Renal cortex interstitium (tissue), 15 donors: ENCODE measurements at places on chromosomes 13 and 19. TPM values are rescaled to one million over a fixed set of nuclear protein-coding genes. Genes with fewer than 3 reads are reported as not detected.

DNA sequence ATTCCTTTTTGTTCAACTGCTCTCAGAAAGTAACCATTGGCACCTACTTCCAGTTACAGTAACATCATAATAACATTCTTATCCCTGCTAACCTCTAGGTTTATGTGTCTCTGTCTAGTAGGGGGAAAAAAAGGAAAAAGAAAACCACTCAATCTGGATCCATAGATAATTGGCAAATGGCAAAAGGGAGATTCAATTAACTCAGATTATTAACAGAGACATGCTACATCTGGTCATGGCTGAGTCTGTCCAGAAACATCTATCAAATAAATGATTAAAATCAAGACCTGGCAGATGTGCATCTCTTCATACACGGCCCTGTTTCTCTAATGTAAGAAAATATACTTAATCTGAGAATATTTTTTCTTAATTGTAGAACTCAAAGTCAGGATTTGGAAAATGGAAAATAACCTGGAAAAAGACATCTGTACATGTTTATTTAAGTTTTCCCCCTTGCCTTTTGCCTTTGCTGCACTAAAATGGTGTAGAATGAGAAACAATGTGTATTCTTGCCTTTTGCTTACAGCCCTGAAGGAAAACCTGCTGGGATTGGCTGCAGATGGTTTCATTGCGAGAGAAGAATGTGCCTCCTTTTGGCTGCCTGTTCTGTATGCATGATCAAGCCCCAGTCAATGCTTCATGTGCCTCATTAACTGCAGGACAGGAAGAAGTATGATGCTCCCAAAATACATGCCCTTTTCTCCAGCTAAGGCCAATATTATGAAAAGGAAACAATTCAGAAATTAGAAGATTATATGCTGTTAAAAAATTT is 921.6 kb upstream of the PCDH20 start:
- DNase-seq = no peak

DNA sequence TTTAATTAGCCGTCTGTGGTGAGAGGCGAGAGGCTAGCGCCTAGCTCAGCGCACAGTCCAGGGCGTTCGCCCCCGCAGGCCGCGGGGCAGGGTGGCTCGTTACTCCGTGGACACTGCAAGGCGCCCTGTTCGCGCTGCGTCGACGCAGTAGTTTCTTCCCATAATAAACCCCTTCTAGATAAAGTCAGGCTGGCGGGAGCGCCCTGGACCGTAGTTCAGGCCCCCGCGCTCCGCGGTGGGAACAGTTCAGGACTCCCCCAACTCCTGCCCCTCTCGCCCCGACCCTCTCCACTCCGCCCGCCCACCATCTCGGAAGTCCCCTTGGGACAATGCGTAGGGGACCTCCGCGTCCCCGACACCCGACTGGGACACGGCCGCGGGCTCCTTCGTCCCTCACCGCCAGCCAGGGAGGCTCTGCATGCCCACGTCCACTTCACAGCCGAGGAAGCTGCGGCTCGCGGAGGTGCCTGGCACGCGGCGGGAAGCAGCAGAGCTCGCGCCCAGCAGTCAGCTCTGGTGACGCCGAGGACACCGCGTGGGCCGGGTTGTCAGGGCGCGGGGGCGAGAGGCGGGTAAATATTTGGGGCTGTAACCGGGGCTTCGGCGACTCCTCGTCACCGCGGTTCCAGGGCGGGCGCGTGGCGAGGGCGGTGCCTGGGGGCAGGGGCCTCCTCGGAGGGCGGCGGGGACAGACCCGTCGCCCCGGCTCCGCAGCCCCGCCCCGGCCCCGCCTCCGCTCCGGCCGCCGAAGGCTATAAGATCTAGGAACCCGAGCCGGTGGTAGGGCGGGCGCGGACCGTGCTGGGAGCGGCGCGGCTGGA is at the start of gene RGCC:
RGCC (plus strand) TSS at position 783 of the 821 bp plus-strand sequence. CDS start 158 bp downstream, outside the sequence.
- DNase-seq = no peak

- DNase-seq = no peak
These were observed 64.4 kb downstream of the POSTN start for GRCh38 chr13:37534181-37534580.

DNA sequence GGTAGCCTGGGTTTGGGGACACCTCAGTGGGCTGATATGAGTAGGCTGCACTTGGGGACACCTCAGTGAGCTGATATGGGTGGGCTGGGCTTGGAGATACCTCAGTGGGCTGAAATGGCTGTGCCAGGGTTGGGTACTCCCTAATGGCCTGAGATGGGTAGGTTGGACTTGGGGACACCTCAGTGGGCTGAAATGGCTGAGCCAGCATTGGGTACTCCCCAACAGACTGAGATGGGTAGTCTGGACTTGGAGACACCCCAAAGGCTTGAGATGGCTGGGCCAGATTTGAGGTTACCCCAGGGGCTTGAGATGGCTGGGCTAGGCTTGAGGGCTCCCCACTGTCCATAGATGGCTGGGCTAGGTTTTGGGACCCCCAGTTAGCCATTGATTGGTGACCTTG is 12.1 kb downstream of the IQCN start:
- no peak for DNase-seq

- DNase-seq = no peak
These were observed 841.1 kb upstream of the SLITRK5 start for GRCh38 chr13:86830046-86830445.

- no peak for DNase-seq
These were observed 1020.0 kb upstream of the SLC10A2 start for GRCh38 chr13:104086210-104086609.

DNA sequence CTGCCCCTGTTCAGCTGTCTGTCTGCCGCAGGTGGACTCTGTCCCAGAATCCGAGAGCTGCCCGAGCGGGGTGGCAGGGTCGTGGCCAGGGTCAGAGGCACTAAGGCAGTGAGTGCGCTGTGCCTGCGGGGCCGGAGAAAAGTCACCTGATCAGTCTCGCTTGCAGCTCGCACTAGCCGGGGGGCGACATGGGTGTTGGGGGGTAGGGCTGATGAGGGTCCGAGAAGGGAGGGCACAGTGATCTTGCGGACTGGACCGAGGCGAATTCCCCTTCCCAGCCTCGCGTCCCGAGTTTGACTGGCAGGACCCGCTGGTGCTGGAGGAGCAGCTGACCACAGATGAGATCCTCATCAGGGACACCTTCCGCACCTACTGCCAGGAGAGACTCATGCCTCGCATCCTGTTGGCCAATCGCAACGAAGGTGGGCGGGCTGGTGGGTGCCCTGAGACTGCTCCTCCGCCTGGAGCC is 627 bp downstream of the GCDH start:
- no peak for DNase-seq

DNA sequence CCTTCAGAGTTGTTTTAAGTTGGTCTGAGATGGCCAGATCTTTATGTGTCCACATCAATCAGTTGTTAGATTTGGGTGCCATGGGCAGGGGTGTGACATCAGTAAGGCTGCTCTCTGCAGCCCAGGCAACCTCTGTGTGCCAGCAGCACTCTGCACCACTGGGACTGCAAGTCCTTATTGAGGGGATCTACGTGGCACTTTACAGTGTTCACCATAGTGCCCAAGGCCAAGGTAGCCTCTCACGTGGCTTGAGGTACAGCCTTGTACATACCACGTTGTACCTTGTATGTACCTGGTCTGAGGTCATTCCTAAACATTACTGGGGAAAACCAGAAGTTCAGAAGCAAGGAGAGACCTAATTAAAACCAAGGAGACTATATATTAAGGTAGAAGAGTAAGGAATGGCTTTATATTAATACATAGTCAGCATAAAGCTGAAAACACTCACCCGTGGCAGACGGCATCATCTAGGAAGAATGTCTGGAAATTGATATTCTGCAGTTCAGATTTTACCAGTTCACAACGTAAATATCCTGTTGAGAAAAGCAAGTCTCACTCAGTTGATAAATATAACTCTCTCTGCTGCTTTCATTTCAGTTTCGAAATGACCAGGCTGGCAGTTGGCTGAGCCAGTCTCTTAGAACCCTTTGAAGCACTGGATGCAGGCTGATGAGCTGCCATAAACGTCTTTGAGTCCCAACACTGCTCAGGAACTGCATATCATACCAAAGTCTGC is 128.8 kb downstream of the ZDHHC20 start:
- no peak for DNase-seq

DNA sequence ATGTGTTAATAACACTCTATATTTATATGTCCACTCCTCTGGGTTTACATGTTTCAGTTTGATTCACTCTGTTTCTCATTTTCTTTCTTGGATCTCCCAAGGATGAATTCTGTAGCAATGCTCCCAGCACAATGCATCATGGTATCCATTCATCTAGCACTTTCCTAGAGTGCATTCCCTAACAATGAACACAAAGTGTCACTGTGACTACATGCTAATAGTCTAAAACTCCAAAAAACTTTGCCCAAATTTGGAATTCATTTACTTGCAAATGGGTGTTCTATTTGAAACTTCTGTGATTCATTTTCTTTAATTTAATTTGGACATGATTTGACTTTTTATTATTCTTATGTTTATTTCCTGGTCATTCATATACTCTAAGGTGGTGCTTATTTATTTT is 286.3 kb downstream of the POU4F1 start:
- DNase-seq = no peak

- DNase-seq = no peak
These were observed 61.0 kb upstream of the F7 start for GRCh38 chr13:113044391-113045114.

GRCh38 chr13:58706421-58706820 is 1074.9 kb downstream of the PCDH17 start:
- no peak for DNase-seq

DNA sequence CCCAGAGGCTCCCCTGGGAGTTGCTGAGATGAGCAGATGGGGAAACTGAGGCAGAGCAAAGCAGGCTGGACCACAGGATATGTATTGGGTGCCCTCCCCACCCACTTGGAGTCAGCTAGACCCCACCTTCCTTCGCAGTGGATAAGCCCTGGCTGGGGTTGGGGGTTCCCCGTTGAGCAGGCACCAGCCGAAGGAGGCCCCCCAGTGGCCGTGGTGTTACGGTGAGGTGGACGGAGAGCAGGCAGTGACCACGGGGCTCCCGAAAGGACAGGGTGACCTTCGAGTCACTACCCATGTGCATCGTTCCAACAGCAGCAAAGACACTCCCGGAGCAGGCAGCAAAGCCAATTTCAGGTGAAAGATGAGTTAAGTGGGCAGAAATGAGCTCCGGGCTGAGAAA is 62.4 kb upstream of the ADGRE5 start:
- DNase-seq = no peak

- DNase-seq = no peak
These were observed 1795.5 kb upstream of the PRR20A start for GRCh38 chr13:55345224-55345623.

DNA sequence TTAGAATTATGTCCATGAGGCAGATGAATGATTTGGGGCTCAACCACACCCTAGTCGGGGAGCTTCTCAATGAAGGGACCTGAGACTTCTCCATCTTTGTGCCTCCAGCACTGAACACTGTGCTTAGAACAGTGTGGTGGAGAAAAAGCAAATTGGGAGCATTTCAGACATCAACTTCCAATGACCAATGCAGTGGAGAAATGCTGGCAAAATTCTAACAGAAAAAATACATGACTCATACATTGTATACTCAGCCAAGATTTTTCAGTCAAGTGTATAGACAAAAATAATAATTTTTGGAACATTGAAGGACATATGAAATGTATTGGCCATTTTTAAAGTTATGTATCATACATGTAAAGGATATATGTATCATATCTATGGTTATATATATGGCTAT is 134.7 kb downstream of the FGF14 start:
- DNase-seq = no peak

GRCh38 chr13:92259046-92259445 is 860.6 kb downstream of the GPC5 start:
- DNase-seq = no peak

DNA sequence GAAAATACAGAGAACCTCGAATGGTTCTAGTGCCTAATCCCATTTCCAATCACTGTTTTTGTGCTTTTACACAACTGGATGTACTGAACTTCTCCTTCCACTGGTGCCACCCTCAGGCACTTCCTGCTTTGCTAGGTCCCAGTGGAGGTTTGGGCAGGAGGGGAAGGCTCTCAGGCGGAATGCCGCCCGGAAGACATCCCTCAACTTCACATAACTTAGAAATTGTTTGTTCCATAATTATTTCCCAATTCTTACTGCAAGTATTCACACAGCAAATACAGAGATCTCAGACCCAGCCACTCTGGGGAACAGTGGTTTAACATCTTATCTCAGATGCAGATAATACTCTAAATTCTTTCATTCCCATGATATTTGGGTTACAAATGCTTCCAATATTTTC is 195.7 kb upstream of the IPO5 start:
- no peak for DNase-seq

GRCh38 chr13:25192936-25193335 is 20.8 kb upstream of the AMER2 start:
- no peak for DNase-seq

DNA sequence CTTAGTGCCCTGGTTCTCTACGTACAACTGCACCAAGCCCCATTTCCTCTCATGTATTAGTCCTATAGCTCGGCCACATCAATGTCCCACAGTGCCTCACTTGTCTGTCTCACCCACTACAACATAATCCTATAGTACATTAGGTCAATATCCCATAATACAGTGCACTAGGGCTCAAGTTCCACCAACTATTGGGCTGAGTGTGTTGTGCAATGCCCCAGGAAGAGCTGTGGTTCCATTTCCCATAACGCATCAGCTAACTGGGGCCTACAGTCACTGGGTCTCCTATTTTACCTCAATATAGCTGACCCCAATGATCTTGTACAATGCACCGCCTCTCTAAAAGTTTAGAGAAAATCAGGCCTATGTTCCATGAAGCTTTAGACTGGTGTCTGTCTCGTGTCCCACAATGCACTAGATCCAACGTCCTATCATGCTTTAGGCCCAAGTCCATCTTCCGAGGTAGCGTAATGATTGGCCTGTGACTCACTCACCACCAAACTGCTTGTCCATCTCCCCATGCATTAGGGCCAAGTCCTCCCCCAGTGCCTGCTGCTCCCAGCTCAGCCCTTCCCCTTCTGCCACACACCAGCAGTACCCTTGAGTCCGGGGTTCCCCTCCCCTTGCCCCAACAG is 21.8 kb downstream of the TSKS start:
- no peak for DNase-seq

- DNase-seq = no peak
These were observed 70.7 kb upstream of the TSHZ3 start for GRCh38 chr19:31419871-31420445.

GRCh38 chr19:41192574-41193429 is at the start of gene CYP2S1:
CYP2S1 (plus strand) TSS chr19:41193219; CDS start chr19:41193265, 46 bp downstream.
- no peak for DNase-seq

GRCh38 chr13:112434937-112435523 is 58.9 kb downstream of the SPACA7 start:
- DNase-seq = no peak

GRCh38 chr13:111031531-111031961 is 83.6 kb upstream of the ARHGEF7 start:
- no peak for DNase-seq

CYP2A7 gene
- polyA plus RNA-seq = 0.20 TPM

MYH14 gene
- 33.4 TPM for polyA plus RNA-seq

RPS19 gene
- 1,867 TPM for polyA plus RNA-seq

TIMM13 gene
- polyA plus RNA-seq = 92.3 TPM

SARS2 gene
- 56.0 TPM for polyA plus RNA-seq

ICAM5 gene
- polyA plus RNA-seq = 0.24 TPM

TLE6 gene
- polyA plus RNA-seq = 8.3 TPM

NPAS1 gene
- polyA plus RNA-seq = 2.0 TPM

PCSK4 gene
- polyA plus RNA-seq = 7.8 TPM

SLC17A7 gene
- polyA plus RNA-seq = 0.19 TPM

DKKL1 gene
- polyA plus RNA-seq = 4.0 TPM

CGB2 gene
- polyA plus RNA-seq = not detected

ZNF835 gene
- 4.4 TPM for polyA plus RNA-seq

ELSPBP1 gene
- not detected for polyA plus RNA-seq
